ENCODE measurements at places on chromosomes 3 and 15.
A peak's percentile ranks its signal among the peaks of the same experiment; 100 is the strongest.

DNA sequence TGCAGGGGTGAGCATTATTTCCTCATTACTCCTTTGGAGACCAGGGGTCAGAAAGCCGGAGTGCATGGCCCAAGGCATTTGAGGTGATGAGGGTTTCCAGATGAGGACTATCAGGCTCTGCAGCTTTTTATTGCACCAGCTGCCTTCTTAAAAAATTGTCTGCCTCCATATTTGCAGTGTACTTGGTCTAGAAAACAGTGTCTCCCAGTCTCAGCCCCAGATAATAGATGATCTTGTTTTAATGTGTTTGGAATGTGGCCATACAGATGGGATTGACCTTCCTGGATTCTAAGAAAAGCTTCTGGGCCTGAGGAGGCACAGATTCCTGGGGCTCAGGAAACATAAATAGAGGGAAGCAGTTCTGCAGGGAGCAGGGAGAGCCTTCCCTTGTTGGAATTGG lies 123.3 kb downstream of the GABRG3 start:
- DNase-seq = peak; percentile 3

- no peak for DNase-seq
Measured at GRCh38 chr3:147173257-147173656, 233.1 kb downstream of the ZIC4 start.

- no peak for DNase-seq
Measured at GRCh38 chr15:43958861-43959330, 132.1 kb downstream of the WDR76 start.

DNA sequence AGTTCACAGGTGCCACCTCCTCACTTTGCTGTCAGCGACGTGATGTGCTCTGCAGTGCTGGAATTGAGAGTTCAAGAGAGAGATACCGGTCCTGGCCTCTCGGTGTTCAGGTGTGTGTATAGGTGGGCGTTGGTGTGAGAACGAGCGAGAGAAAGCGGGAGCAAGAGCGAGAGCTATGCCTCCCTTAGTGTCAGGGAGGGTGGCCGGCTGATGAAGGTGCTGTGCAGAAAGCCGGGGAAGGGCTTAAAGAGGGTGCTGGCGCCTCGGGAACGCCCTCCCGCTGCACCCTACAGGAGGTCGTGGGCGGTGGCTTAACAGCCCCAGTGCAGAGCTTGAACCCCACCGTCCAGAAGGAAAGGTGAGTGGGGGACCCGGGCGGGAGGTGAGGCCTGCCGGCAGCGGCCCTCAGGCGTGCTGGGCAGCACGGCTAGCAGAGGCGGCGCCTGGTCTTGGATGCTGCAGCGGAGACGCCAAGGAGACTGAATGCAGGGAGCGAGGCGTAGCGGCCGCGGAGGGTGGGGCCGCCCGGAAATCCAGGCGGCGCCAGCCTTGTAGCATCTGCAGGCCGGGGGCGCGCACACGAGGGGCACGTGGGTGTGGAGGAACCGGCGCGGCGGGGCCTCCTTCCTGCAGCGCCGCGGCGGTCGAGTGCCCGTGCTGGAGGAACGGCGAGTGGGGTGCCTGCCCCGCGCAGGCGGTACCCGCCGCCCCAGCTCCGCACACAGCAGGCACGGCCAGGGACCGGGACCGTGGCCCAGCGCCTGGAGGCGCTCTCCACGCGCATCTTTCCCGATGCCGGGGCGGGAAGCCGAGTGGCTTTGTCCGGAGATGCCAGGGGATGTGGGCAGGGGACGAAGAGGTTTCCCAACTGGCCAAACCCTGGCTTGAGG lies 246.8 kb upstream of the TOPAZ1 start:
- DNase-seq = no peak

DNA sequence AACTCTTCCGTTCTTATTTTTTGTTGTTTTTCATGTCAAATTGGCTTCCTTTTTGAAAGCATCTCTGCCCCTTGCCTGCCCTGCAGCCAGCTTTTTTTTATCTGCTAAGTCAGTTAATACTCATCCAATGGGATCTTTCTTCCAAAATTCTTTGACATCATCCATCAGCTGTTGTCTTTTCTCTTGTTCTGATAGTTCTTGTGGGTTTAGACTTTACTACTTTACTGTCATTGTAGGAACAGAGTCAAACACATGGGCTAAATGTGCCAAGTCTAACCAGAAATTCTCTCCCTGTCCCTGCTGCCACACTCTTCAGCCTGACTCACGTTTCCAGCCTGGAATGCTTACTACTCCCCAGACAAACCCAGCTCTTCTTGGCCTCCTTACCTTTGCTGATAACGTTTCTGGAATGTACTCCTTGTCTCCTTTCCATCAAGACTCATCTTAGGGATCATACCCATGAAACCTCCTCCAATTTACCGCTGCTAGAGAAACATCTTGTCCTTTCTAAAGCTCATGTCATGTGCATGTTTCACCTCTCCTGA lies 10.7 kb upstream of the VPS8 start:
- no peak for DNase-seq

DNA sequence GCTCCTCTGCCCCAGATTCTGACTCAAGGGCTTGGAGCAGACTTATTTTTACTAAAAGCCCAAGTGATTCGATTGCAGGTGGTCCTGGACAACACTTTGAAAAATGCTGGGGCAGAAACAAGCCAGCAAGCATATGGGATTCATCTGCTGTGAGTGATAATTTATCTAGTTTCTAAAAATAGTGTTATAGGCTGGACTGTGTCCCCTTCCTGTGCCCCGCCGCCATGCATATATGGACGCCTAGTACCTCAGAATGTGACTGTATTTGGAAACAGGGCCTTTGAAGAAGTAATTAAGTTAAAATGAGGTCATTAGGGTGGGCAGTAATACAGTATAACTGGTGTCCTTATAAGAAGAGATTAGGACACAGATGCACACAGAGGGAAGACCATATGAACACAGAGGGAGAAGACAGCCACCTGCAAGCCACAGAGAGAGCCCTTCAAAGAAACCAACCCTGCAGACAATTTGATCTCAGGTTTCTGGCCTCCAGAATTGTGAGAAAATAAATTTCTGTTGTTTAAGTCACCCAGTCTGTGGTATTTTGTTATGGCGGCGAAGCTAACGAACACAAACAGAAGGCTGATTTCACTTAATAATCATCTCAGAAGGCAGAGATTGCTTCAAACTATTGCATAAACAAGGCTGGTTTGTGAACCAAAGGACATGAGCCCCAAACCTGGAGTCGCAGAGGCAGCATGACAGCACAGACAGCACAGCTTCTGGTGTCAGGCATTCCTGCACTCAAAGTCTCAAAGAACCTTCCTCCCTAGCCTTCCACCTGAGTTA lies 59.1 kb downstream of the CCNL1 start:
- no peak for DNase-seq

DNA sequence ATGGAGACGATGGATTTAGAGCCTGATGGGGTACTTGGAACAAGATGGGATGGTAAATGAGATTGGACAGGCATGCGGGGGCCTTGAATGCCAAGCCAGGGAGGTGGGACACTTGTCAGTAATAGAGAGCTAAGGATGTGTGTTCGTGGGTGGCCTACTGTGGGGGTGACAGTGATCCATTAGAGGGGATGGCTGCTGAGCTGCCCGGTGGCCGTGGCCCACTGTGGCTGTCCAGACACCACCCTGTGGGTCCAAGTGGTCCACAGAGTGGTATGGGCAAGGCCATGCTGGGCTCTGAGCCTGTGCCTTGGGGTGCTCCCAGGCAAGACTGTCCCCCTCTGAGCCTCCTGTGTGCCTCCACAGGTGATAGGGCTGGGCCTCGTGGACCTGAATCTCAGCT lies 17.5 kb downstream of the CAND2 start:
- no peak for DNase-seq

GRCh38 chr3:50591196-50591741 lies 20.3 kb downstream of the CISH start:
- DNase-seq = no peak

DNA sequence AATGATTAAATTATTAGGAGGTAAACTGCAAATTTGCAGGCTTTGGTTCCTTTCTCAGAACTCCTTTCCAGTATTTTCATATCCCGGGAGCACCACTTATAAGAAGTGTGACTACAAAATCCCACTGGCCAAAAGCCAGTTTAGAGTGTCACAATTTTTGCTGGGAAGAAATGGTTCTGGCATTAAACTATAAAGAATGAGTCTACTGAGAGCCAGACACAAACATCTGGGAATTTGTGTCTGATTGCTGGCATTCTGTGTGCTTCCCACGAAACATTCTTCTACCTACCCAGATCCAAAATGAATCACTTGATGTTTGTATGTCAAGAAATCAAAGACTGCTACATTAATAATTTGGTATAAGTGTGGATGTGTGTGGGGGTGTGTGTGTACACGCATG lies 82.8 kb downstream of the DUT start:
- no peak for DNase-seq

GRCh38 chr3:151367448-151367847 lies 17.1 kb downstream of the P2RY12 start:
- no peak for DNase-seq

DNA sequence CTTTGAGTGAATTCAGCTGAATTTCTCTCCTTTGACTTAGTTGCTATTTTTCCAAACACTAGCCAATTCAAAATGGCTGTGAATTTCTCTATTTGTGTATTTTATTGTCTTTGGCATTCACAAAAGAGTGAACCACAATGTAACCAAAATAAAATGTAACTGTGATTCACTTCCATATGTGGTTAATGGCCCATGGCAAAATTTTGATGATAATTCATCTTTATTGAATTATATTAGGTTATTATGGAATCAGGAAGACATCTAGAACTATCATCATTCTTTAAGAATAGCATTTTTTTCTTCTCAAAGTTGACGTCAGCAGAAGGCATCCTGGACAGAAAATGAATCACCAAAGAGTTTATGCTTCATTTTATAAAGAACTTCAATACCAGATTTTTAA lies 705.3 kb upstream of the NAALADL2 start:
- DNase-seq = no peak

- no peak for DNase-seq
Measured at GRCh38 chr15:65841121-65841930, 28.0 kb upstream of the RAB11A start.

DNA sequence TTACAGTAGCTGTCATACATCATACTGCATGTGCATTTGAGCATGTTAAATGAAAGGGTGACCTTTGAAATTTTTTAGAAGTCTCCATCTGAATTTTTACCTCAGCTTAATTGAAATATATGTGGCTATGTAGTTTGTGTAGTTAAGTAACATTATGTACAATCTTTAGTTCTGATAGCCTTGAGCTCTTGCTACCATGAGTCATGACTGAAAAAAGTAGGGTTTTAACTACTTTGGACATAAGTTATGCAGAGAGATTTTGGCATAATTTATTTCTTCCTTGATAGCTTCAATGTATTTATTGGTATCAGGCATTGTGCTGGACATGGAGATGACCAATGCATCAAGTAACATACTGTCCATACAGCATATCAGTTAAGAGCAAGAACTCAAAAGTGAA lies 376.5 kb upstream of the ZNF717 start:
- no peak for DNase-seq

GRCh38 chr3:143339451-143339850 lies 219.9 kb downstream of the CHST2 start:
- DNase-seq = no peak

- no peak for DNase-seq
Measured at GRCh38 chr15:97929456-97930229, 30.9 kb upstream of the ARRDC4 start.

DNA sequence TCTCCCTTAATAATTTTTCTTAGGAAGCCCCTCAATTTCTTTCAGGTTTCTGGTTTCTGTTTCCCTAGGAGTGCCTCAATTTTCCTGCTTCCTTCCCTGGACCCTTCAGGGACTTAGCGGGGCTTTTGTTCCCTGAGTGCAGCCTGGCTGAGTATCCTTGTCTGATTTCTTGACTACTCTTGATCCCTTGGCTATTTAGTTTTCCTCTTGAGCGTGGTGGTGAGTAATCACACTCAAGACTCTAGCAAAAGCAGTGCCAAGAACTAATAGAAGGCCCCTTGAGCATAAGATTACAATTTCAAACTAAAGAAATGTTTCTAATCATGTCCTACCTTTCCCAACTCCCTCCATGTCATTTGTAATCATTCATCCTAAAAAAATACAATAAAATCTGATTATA lies 94.3 kb upstream of the C3orf80 start:
- DNase-seq = no peak

DNA sequence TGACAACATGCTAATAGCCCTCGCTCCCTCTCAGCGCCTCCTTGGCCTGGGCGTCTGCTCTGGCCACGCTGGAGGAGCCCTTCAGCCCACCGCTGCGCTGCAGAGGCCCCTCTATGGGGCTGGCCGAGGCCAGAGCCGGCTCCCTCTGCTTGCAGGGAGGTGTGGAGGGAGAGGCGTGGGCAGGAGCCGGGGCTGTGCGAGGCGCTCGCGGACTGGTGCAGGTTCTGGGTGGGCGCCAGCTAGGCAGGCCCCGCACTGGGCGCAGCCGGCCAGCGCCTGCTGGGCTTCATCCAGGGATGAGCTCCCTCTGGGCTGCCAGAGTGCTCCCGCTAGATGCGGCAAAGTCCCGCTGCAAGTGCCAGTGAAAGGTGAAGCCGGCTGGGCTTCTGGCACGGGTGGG lies 21.0 kb upstream of the DNAJC13 start:
- no peak for DNase-seq
